ENCODE measurements at places on chromosomes 5 and 9. TPM values are rescaled to one million over a fixed set of nuclear protein-coding genes. Genes with fewer than 3 reads are reported as not detected.
A peak's percentile ranks its signal among the peaks of the same experiment; 100 is the strongest.

The STX17 gene
- total RNA-seq: 15.0 TPM

The MARCHF3 gene
- 7.4 TPM for total RNA-seq

The SLC2A8 gene
- total RNA-seq: 45.1 TPM

The FST gene
- total RNA-seq: 5.9 TPM

The TAF11L5 gene
- not detected for total RNA-seq

The EQTN gene
- total RNA-seq: 0.97 TPM

DNA sequence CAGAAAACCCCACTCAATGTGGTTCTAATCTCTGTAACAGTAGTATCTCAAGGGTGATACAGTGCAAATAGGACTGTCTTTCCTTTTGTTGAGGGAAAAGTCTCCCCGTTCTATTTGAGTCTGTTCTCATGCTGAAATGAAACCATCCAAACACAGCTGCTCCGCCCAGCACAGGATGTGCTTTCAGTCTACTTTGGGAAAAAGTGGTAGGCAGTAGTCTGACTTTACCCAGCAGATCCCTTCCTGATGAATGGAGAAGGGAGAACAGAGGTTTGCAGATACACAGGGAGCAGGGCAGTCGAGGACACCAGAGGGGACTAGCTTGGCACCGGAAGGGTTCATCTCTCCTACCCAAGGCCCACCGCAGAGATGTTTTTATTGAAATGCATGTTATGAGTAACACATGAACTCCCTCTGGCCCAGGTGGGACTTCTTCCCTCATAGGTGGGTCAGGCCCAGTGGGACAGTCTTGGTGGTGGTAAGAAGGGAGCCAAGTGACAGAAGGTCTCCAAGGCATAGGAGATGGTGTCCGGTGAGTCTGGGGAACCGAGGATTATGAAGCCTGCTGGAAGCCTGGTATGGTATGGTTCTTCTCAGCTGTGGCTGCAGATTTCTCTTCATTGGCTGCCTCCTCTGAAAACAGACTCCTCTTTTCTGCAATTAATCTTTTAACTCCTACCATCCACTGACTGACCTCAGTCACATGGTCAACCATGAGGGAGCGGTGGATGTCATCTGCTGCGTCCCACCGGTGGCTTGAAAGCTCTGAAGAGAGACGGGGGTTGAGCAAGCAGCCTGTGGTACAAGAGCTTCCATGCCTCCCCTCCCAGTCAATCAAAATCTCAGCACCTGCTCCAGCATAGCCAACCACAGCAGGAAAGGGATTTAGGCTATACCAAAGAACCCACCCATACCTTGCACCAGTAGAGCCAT lies 3.0 kb downstream of the EIF4EBP3 start:
- no peaks in the 10 kb centered on the region for H3K36me3 ChIP-seq
- H3K27ac ChIP-seq: peak overlapping the region; percentile 92

DNA sequence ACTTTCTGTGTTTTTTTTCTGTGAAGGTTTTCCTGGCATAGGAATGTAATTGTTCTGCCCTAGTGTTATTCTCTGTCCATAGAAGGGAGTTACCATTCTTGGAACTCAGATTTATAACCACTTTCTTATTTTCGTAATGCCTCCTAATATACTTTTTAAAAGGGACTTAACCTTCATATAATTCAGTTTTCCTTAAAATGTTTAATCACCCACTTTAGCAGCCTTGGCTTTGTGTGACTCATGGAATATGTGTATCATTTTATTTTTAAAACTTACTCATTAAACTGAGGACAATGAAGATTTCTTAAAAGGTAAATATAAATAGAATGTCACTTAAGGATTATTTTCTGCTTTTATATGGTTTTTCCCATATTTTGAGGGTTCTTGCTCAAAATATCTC lies 50.0 kb downstream of the RAI14 start:
- DNase-seq: no peak
- no peak overlapping the region for H3K4me3 ChIP-seq
- no peaks in the 10 kb centered on the region for H3K27me3 ChIP-seq
- H3K4me1 ChIP-seq: peaks cover 5% of the 10 kb centered on the region
- H3K36me3 ChIP-seq: no peaks in the 10 kb centered on the region
- peak overlapping the region; percentile 59 for H3K27ac ChIP-seq

- H3K4me1 ChIP-seq: no peaks in the 10 kb centered on the region
- no peak overlapping the region for H3K4me3 ChIP-seq
- H3K27me3 ChIP-seq: no peaks in the 10 kb centered on the region
- DNase-seq: no peak
- H3K27ac ChIP-seq: no peak overlapping the region
Measured at GRCh38 chr5:17679597-17680203, 45.4 kb downstream of the TAF11L14 start.

GRCh38 chr5:72709341-72709740 lies 107.1 kb upstream of the TNPO1 start:
- DNase-seq: no peak
- no peaks in the 10 kb centered on the region for H3K36me3 ChIP-seq
- no peak overlapping the region for H3K4me3 ChIP-seq
- H3K4me1 ChIP-seq: no peaks in the 10 kb centered on the region
- H3K27me3 ChIP-seq: no peaks in the 10 kb centered on the region
- no peak overlapping the region for H3K27ac ChIP-seq

DNA sequence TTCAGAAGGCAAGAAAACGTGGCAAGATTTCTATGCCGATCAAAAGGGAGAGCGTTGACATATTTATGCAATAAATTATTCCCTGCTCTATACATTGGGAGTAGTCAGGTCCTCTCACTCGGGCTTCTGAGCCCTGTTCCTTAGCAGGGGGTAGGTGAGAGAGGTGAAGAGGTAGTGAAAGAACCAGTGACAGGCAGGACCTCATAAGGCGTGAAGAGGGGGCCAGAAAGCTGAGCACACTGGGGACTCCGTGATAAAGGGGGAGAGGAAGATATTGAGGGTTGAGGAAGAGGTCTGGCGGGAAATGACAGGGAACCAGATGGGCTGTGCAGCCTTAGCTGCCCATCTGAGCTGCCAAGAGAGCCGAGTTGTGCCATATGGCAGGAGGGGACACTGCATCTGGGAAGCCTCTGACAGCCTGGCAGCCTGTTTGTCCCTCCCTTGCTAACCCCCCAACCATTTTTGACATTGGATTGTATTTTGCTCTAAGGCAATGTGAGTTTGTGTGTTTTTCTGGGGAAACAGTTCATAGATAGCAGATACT lies 782 bp upstream of the CDC20B start:
- H3K36me3 ChIP-seq: no peaks in the 10 kb centered on the region
- H3K4me1 ChIP-seq: no peaks in the 10 kb centered on the region
- peak overlapping the region; percentile 51 for H3K4me3 ChIP-seq
- H3K27ac ChIP-seq: no peak overlapping the region
- DNase-seq: no peak

DNA sequence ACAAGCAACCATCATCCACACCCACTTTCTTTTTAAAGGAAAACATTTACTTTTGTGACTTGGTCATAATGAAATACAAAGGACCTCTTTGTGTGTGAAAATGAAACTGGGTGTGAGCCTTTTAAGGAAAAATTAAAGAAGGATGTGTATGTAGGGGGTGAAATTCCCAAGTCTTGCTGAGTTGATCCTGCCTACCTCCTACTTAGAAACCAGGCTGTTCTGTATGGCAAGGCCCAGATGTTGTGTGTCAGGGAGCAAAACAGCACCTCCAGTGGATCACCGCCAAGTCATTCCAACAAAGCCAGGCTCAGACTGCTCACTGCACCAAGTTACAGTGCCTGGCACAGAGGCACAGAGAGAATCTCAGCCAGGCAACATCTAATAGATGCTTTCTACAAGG lies 198.5 kb upstream of the FBN2 start:
- DNase-seq: no peak
- no peak overlapping the region for H3K4me3 ChIP-seq
- no peaks in the 10 kb centered on the region for H3K36me3 ChIP-seq
- H3K27ac ChIP-seq: no peak overlapping the region
- no peaks in the 10 kb centered on the region for H3K4me1 ChIP-seq
- H3K27me3 ChIP-seq: no peaks in the 10 kb centered on the region

DNA sequence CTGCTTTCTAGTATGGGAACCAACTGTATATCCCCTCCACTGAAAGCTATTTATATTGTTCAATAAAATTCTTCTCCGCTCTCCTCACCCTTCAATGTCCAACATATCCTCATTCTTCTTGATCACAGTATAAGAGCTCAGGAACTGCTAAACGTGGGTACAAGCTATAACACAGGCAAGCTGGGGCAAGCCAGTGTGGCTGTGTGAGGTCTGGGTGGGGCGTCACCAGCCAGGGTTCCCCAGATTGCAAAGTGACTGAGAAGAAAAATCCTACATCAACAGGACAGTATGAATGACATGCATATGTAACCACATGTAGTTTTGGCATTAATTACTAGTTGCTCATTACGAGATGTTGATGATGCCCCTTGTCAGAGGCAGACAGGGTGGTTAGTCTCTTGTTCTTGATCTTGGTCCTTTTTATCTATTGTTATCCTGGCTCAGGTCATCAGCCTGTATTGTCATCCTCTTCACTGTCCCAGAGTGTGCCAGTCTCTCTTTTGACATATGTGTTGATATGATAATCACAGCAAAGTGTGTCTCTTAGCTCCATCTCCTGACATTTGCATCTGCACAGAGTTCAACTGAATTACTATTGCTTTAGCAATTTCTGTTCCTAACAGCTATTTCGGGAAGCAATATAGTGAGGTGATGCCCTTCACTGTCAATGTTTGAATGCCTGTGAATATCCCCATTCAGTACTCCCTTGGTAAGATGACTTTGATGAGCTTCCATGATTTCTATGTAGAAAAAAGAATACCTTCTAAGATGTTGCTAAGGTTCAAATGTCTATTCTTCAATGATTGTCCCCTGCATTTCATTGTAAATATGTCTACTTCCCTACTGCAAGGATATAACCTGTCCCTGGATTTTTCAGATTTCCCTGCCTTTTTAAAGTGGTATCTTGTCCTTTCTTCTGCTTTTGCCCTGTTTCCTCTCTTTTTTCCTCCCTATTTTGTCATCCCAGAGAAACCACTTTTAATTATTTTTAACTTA lies 140.3 kb downstream of the MAT2B start:
- no peak overlapping the region for H3K27ac ChIP-seq
- DNase-seq: no peak
- no peak overlapping the region for H3K4me3 ChIP-seq

DNA sequence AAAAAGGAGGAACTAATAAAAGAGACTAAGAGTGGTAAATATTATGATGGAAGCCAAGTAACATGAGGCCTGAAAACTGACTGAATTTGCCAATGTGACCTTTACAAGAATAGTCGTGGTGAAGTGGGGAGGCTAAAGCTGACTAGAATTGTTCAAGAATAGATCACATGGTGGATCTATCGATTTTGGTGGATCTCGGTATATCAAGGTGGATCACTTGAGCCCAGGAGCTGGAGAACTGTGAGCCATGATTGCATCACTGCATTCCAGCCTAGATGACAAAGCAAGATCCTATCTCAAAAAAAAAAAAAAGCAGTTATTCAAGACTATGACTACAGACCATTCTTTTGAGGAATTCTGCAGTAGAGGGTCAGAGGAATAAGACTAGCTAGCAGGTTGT lies 15.1 kb downstream of the ERMP1 start:
- H3K27ac ChIP-seq: no peak overlapping the region
- no peaks in the 10 kb centered on the region for H3K27me3 ChIP-seq
- no peaks in the 10 kb centered on the region for H3K4me1 ChIP-seq
- no peaks in the 10 kb centered on the region for H3K36me3 ChIP-seq

GRCh38 chr5:32446630-32447029 lies 2.1 kb upstream of the ZFR start:
- H3K27me3 ChIP-seq: no peaks in the 10 kb centered on the region
- no peak overlapping the region for H3K4me3 ChIP-seq
- DNase-seq: no peak
- H3K4me1 ChIP-seq: peaks cover 8% of the 10 kb centered on the region
- no peaks in the 10 kb centered on the region for H3K36me3 ChIP-seq

GRCh38 chr5:102795526-102795925 lies 40.4 kb downstream of the PAM start:
- no peaks in the 10 kb centered on the region for H3K36me3 ChIP-seq
- no peaks in the 10 kb centered on the region for H3K4me1 ChIP-seq
- H3K4me3 ChIP-seq: no peak overlapping the region

- H3K36me3 ChIP-seq: no peaks in the 10 kb centered on the region
- H3K27me3 ChIP-seq: no peaks in the 10 kb centered on the region
- H3K27ac ChIP-seq: no peak overlapping the region
- DNase-seq: no peak
- no peak overlapping the region for H3K4me3 ChIP-seq
- no peaks in the 10 kb centered on the region for H3K4me1 ChIP-seq
Measured at GRCh38 chr5:149217096-149217802, 54.4 kb upstream of the AFAP1L1 start.

GRCh38 chr9:97560851-97561250 lies 59.4 kb downstream of the TMOD1 start:
- no peaks in the 10 kb centered on the region for H3K27me3 ChIP-seq
- peaks cover 15% of the 10 kb centered on the region for H3K4me1 ChIP-seq
- DNase-seq: no peak
- no peaks in the 10 kb centered on the region for H3K36me3 ChIP-seq
- peak overlapping the region; percentile 98 for H3K27ac ChIP-seq

DNA sequence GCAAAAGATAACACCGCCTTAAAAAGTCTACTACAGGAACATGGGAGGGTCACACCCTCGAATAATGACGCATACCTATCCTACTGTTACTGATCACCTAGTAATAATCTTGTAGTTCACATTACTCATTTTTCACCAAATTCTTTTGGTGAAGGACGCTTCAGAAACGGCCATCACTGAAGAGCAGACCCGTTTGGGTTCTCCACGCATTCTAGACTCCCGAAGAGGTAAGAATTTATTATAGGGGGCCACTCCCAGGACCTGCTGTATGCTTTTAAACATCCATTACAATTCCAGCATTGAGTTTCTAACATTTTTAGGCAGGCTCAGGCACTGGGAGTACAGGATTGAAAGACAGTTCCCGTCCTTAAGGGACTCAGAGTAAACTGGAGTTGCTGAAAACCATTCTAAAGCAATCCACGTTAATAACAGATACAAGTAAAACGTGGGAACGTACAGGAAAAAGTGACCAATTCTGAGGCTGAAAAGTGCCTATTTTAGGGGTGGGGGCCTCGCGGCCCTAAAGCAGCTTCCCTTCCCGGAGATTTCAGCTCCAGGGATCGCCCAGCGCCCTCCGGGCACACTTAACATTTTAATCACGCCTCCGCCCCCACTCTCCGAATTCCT lies at the start of gene FER:
FER (plus strand) TSS at position 124 of the 627 bp plus-strand sequence. CDS start 50,286 bp downstream, outside the sequence.
- DNase-seq: no peak
- no peaks in the 10 kb centered on the region for H3K27me3 ChIP-seq
- no peaks in the 10 kb centered on the region for H3K4me1 ChIP-seq

Data from uterus (tissue), 4 donors.